ENCODE measurements at places on chromosomes 1 and 21.

DNA sequence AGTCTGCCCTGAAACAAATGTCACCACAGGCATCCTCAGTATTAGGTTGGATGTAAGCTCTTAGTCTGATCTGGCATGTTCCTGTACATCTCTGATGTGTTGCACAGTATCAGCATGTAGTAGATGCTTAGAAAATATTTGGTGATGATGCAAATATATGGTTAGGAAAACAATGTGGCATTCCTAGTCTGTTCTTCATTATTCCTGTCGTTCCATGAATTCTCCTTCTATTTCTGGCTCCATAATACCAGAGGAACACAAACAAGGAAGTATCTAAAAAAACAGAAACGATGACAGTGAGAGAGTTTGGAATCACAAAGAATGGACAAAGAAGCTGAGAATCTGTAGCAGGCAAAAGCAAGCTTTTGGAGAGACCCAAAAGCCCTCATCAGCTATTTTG, 236.6 kb downstream of the HHAT start:
- DNase-seq, result no peak

DNA sequence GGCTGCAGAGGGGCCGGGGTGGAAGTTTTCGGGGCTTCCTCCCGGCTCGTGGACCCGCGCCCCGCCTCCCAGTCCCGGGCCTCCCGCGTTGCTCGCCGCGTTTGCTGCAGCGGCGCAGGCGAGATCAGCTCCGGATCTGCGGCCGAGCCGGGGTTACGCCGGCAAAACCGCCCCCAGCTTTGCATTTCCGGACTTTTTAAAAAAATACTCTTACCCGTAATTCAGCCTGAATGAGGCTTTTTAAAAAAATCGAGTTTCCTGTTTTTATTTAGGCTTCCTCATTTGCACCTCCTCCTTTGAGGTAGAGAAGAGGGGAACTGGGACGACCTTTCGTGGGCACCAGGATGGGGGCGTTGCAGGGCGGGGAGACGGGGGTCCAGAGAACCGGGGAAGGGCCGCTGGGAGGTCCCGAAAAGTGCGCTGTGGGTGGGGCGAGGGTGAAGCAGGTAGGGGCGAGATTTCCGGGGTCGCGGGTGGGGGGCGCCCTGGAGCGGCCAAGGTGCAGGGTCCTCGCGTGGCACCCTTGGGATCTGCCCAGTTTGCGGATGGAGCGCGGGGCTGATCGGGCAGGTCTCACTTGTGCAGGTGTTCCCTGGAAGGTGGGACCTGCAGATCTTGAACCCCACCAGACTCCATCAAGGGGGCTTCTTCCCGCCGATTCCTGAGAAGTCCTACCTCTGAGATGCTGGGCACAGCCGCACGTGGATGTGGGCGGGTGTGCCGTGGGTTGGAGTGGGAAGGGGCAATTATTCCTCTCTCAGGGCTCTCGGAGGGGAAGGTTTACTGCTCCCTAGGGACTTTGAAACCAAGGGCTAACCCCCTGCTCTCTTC, 1.1 kb downstream of the PIK3CD start:
- peak; percentile 84 for DNase-seq

GRCh38 chr1:46152016-46152415, 19.6 kb upstream of the PIK3R3 start:
- no peak for DNase-seq

GRCh38 chr1:82978461-82979324, 1020.2 kb downstream of the TTLL7 start:
- DNase-seq, result no peak

- no peak for DNase-seq
Measured at GRCh38 chr1:14039582-14040430, 339.8 kb downstream of the PRDM2 start.

GRCh38 chr1:77506771-77507170, 175.7 kb downstream of the ZZZ3 start:
- DNase-seq, result no peak

- DNase-seq, result no peak
Measured at GRCh38 chr1:6317098-6317760, 56.3 kb upstream of the GPR153 start.

DNA sequence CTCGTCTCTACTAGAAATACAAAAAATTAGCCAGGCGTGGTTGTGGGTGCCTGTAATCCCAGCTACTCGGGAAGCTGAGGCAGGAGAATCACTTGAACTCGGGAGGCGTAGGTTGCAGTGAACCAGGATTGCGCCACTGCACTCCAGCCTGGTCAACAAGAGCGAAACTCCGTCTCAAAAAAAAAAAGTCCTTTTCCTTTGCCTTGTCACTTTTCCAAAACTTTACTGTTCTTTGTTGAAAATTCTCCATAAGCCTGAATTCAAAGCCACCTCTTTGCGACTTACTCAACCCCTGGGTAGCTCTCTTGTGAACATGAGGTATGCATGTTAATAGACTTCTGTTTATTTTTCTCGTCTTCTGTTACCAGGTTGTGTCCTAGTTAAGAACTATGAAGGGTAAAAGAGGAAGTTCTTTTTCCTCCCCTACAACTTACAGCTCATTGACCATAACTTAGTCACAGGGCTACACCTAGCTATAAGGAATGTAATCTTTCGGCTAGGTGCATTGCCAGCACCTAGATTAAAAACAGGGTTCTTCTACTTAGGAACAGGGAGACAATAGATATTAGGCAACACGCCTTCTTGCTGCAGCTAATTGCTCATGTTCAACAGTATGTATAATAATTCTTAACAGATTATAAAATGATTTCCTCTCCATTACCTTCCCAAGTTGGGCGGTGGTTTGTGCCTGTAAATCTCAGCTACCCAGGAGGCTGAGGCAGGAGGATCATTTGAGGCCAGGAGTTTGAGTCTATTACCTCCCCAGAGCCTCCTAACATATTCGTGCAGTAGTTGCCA, 40.9 kb downstream of the PTAFR start:
- no peak for DNase-seq

DNA sequence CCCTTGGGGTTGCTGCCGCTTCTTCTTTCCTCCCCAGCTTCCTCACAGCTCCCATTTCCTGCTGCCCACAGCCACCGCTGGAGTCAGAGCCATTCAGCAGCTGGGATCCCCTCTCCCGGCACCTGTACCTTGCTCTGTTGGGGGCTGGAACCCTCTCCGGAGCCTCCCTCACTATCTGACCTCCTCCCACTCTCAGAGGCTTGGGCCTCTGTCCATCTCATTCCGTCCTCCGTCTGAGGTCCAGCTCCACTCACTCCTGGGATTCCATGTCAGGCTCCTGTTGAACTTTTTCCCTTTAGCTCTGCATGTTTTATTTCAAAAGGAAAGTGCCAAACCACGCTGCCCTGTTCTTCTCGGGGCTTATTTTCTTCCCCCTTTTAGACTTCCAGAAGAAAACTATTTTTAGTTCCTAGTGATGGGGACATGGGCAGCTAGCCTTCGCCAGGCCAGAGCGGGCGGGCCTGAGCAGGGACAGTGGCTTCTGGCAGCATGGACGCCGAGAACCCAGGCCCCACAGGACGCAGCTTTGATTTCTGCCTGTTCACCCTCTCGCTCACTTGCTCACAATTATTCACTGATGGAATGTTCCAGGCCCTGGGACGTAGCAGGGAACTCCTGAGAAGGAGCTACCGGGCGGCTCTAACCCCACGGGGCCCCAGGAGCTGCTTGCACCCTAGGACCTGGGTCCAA, 79.2 kb downstream of the ARHGEF10L start:
- no peak for DNase-seq

DNA sequence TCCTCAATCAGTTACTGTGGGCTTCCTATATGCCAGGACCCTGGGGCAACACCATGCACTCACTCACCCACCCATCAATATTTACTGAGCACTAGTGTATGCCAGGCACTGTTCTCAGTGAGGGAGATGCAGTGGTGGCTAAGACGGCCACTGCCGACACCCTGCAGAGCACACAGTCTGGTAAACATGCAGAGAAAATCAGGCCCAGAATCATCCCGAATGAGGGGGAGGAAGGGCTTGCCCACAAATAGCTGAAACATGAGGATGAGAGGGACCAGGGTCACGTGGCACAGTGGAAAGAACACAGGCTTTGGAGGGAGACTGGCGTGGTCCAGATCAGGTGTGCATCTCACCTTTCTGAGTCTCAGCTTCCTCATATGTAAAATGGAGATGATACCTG, 89.2 kb upstream of the IGSF21 start:
- DNase-seq, result no peak

GRCh38 chr1:11793819-11794218, 11.9 kb downstream of the MTHFR start:
- DNase-seq, result no peak

DNA sequence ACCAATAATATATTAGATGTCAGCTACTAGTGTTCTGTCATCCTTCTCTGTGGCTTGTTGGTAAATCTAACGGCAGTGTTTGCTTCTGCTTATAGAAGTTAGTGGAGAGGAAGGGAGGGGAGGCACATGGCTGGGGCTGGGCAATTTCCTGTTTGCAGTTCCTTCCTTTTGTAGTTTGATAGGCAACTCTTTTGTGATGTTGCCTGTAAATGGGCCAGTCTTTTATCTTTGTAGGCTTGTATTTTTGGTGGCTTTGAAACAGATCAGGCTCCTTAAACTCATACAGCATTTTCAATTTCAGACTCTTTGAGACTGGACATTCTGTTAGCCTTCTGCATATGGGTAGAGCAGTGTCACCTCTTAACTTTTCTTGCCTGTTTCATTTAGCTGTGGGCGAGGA, 48.1 kb downstream of the CDC14A start:
- peak; percentile 80 for DNase-seq

DNA sequence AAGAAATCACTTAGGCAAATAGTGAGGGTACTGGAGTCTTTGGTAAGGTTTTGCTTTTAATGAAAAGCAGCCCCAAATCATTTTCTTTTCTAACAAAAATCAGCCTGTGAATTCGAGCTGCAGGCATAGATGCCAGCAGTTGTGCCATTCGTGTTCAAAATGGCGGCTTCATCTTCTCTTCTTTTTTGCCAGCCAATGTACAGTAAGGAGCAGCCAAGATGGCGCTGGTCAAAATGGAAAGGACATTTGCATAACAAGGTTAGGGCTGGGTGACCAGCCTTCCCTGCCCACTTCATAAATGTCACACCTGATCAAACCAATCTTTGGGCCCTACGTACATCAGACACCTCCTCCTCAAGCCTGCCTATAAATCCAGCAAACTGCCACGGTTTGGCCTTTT, 100.2 kb upstream of the RGS1 start:
- no peak for DNase-seq

GRCh38 chr1:247210062-247210375, 38.2 kb upstream of the ZNF124 start:
- no peak for DNase-seq

GRCh38 chr1:184487531-184488193, 100.8 kb downstream of the C1orf21 start:
- no peak for DNase-seq

DNA sequence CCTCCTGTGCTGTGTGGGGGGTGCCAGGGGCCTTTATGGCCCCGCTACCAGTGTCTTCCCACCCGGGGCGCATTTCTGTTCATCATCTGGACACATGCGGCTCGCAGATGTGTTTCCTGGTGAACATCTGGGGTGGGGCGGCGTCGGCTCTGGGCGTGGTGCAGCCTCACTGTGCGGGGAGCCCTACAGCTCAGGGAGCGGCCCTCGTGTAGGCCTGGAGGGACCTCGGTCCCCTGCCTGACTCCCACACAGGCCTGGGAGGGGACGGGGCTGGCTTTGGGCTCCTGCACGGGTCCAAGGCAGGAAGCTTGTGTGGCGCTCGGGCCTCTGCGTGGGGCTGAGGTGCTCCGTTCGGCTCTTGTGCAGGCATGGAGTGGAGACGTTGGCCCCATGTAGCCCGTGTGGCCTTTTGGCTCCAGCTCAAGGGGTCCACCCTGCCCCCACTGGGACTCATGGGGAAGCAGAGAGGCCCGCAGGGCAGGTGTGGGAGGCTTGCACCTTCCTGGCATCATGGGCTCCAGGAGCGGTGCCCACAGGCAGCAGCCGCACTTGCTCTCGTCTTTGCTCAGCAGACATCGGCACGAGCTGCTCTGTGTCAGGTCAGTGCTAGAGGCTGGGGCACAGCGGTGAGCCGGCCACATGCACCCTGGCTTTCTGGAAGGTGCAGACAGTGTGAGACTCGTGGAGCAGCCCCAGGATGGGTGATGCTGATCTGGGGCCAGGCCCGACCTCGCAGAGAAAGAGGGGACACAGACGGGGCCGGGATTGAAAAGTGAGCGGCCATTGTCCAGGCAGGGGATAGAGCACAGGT, 90.1 kb upstream of the ACTRT2 start:
- DNase-seq, result no peak

DNA sequence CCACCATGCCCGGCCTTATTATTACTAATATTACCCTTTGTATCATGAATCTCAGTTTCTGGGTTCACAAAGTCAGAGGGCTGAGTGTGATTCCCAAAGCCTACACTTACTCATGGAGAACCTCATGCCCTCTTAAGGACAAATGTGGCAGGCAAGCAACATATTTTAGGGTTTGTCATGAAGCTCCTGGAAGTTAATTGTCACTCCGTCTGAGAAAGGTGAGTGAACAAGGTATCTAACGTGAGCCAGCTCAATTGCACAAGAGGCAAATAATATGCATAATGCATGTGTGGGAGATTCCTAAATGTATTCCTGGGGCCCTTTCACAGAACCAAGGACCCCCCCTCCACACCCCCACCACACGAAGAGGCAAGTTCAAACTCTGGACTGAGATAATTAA, 10.1 kb upstream of the TIAM1 start:
- no peak for DNase-seq

- DNase-seq, result peak; percentile 23
Measured at GRCh38 chr1:150156868-150157603, 7.3 kb downstream of the PLEKHO1 start.

GRCh38 chr1:230422221-230422981, 3.7 kb downstream of the PGBD5 start:
- DNase-seq, result no peak

DNA sequence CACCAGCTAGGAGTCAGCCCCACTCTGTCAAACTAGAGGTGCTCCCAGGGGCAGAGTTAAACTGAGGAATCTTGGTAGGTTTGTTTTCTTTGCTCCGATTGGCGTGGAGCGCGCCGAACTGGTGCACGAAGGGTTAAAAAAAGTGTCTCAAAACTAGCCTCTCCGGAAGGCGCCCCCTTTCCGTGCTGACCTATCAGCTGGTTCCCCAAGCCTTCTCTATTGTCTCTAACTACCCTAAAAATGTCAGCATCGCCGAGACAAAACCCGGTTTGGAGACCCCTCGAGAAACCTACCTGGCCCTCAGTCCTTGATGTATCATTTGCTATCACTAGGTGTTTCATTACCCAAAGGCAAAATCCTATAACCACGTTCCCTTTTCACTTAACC, 2.2 kb downstream of the TGFB2 start:
- DNase-seq, result no peak

GRCh38 chr1:14871218-14871970, 272.9 kb downstream of the KAZN start:
- DNase-seq, result no peak

- no peak for DNase-seq
Measured at GRCh38 chr1:155127105-155127966, at the start of gene EFNA1. Gene EFNA1 (plus strand): TSS chr1:155127876. CDS start chr1:155127978, 102 bp downstream.

- DNase-seq, result no peak
Measured at GRCh38 chr1:247317702-247318101, 14.0 kb downstream of the ZNF496 start.

Data from activated CD8-positive, alpha-beta memory T cell treated with anti-CD3 and anti-CD28 coated beads, Interleukin-2, amount 10 ng/mL, durations not matched to agents 7 days and 5 days (primary cell).